ENCODE measurements at places on chromosomes 1 and 21.

- DNase-seq: no peak
Measured at GRCh38 chr1:91490501-91490900, 10.2 kb upstream of the CDC7 start.

GRCh38 chr1:167472752-167473521 is 45.4 kb downstream of the CD247 start:
- no peak for DNase-seq

GRCh38 chr1:215660259-215660658 is 93.2 kb downstream of the KCTD3 start:
- no peak for DNase-seq

GRCh38 chr21:28220680-28221079 is 772.0 kb downstream of the LTN1 start:
- DNase-seq: no peak

- peak; percentile 59 for DNase-seq
Measured at GRCh38 chr1:34500451-34500850, 254.4 kb upstream of the GJB5 start.

GRCh38 chr1:151862604-151863003 is 9.1 kb upstream of the THEM5 start:
- DNase-seq: no peak

DNA sequence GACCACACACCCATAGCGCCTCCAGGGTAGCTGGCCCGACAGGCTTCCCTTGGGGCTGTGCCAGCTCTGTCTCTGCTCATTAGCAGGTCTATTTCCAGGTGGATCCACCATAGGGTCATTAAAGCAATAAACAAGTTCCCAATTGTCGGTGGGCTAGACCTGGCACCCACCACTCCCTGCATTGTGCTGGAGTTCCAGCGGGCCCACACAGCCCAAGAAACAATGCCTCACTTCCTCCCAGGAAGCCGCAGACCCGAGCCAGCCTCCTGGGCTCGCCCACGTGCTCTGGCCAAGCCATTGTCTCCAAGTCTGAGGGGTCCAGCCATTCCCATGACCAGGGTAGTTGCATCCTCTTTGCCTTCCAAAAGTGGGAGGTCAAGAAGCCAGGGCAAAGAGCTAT is 27.5 kb upstream of the SOX13 start:
- peak; percentile 31 for DNase-seq

DNA sequence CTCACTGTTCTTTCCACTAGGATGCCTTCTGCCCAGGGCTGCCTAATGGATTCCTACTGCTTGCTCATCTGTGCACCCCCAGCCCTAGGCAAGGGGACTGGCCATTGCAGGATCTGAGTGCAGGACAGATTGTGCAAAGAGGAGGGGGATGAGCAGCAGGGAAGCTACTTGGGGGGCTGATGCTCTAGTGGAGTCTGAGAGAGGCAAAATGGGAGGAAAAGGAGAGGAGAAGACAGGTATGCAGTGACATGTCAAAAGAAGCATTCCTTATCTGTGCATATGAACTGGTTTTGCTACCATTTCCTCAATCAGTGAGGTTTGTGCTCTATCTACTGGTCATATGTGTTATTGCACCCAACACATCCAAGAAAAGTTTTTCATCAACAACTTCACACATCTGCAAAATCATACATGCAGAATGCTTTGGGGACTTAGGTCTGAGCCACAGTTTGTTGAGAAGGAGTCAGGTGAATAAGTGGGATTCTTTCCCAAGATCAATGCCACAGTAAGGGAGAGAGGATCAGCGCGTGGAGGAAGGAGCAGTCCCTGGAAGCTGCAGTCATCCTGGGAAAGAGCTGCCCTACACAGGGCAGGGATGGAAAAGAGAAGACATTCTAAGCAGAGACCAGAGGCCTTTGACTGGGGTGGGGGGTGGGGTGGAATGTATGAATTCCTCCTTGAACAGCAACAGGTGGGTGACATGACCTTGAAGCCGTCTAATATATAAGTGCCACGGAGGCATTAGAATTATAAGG is 14.4 kb downstream of the SLC5A9 start:
- DNase-seq: peak; percentile 52

DNA sequence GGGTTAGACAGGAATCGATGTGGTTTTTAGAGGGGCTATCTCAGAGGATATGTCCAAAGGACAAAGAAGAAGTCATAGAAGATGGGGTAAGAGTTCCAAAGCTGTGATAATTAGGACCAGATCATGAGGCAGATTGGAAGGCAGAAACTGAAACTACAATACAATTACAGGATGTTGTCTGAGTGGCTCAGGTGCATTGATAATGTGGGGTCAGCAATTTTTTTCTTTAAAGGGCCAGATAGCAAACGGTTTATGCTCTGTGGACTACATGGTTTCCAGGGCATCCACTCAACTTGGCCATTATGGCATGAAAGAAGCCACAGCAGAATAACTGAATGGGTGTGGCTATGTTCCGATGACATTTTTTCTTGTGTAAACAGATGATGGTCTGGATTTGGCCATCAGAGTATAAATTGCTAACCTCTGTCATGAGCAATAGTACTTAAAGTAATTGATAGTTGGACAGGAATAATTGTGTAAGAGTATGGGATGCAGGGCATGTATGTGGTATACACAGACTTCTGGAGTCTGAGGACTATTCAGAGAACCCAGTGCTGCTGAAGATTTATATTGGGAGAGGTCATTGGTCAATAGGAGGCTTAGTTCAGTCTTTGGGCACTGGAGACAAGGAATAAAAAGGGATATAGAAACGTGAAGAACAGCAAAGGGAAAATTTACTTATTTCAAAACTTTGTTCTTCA is 198.4 kb upstream of the ADGRL4 start:
- no peak for DNase-seq

DNA sequence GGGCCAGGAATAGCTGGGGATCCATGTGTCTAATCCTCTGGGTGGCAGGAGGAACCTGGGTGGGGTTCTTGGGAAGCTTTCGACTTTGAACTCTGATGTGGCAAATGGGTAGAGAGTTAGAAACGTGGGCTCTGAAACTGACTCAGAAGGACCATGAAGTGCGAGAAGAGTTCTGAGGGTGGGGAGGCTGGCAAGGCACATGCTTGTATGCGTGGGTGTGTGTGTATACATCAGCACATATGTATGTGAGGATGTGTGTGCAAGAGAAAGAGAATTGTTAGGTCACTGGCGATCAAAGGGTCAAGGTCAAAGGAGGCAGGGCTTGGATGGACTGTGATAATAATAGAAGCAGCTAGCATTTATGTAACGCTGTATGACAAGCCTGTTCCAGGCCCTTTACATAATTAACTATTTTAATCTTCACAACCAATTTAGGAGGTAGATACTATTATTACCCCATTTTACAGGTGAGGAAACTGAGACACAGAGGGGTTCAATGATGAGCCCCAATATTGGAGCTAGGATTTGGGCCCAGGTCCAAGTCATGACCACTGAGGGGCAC is 84.5 kb upstream of the POU3F1 start:
- no peak for DNase-seq

- DNase-seq: no peak
Measured at GRCh38 chr1:230220907-230221306, 153.9 kb downstream of the GALNT2 start.

GRCh38 chr1:39081271-39082009 is 55.3 kb downstream of the NDUFS5 start:
- peak; percentile 75 for DNase-seq

DNA sequence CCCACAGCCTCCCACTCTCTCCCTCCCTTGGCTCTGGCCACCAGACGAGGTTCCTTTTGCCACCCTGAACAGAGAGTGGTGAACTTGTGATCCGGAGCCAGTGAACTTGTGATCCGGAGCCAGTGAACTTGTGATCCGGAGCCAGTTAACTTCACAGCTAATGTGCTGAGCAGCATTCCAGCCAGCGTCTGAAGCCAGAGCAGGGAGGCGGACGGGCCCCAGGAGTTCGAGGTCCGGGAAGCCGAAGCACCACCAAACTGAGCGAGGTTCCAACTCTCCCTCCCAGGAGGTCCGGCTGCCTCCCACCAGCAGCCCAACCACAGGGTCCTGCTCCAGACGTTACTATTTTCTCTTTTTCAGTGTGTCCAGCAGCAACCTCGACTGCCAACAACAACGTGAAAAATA is 85.8 kb downstream of the SYF2 start:
- peak; percentile 25 for DNase-seq

- DNase-seq: no peak
Measured at GRCh38 chr1:245663841-245664240, 509.1 kb downstream of the KIF26B start.

DNA sequence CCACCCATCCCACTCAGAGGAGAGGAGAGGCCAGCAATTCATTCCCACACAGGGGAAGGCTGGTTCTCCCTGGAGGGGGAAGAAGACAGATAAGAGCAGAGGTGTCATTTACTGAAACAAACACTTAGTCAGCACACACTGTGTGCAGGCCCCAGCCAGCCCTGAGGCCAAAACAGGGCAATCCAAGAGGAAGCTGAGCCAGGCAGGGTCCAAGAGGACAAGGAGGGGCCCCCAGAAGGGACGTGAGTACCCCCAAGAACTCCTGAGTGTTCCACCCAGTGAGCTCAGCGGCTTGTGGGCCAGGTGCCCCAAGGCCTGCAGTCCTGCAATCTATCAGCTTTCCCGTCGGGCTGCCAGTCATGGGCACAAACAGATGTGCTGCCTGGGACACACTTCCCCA is 15.8 kb downstream of the ADGRB2 start:
- no peak for DNase-seq

DNA sequence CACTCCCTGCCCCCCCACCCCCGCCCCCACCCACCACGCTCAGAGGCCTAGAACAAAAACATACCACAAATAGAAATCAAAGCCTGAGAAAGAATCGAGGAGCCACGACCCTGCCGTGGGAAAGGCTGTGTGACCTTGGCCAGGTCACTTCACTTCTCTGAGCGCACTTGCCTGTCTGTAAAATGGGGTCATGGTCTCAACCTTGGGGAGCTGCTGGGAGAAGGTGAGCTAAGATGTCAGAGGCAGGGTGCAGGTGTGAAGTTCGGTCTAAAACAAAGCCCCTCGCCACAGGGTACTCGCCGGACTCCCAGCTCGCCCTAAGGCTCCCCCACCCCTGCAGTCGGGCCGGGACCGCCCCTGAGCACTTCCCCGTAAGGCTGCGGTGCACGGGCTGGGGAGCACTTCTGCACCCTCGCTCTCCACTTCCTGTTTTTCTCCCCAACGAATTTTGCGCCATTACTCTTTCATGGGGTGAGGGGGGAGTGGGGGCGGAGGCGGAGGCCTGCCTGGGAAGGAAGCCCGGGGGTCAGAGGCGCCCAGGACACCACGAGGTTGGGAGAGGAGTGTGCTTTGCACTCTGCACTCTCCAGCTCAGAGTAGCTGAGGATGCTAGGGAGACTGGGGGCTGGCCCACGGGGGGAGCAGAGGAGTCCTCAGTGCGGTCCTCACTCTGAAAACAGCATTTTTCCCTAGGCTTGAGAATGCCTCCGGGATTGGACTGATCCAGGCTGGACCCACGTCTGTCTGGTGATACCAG is 21.9 kb upstream of the PIK3CD start:
- DNase-seq: peak; percentile 92
